ENCODE measurements at places on chromosomes 1 and 21.

DNA sequence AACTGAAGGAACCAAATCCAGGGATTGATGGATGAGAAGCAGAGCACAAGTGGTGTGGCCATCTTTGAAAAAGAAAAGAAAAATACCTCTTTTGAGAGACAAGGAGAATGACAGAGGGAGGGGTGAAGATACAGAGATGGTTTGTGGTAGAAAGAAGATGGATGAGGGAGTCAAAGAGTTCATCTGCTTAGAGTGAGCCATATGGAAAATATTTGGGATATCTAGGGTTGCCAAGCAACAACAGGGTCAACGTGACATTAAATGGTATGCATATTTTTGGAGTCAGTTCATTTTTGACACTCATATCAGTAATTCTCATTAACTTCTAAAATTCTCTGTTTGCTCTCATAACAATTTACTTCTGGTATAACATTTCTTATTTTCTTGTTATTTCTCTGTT, 50.7 kb downstream of the MACF1 start:
- no peak for DNase-seq

DNA sequence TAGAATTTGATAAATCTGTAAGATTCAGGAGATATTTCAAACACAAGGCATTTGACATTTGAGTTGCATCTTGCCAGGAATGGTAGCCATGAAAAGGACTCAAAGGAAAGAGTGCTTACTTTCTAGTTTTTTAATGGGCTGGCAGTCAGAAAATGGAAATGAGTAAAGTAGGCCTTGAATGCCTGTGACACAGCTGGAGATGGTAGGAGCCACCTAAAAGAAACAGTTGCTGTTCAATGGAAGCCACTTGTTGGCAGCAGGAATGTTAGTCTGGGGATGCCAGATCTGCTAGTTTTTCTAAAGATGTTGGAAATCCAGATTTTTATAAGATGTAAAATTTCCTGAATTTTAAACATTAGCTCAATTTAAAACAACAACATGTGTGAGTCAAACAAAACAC, 43.6 kb downstream of the CACHD1 start:
- DNase-seq = no peak

DNA sequence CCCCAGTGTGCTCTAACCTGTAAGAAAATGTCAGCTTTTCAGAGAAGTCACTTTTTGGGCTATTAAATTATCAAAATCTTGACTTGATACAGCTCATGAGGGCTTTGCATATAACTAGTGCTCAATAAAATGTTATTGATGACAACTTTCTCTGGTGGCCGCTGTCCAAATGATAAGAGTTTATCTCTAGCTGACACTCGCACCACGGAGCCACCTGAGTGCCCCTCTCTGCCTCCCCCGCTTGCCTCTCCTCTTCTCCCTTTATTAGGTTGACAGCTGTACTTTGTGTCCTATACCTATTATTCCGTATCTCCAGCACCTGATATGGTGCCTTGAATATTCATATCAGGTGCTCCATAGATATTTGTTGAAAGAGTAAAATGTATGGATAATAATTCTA, 82.8 kb downstream of the PHTF1 start:
- DNase-seq = no peak

- DNase-seq = peak; percentile 33
Observed at GRCh38 chr1:37156646-37157045, 122.3 kb upstream of the GRIK3 start.

GRCh38 chr1:223068900-223069665, 74.0 kb downstream of the TLR5 start:
- DNase-seq = no peak

DNA sequence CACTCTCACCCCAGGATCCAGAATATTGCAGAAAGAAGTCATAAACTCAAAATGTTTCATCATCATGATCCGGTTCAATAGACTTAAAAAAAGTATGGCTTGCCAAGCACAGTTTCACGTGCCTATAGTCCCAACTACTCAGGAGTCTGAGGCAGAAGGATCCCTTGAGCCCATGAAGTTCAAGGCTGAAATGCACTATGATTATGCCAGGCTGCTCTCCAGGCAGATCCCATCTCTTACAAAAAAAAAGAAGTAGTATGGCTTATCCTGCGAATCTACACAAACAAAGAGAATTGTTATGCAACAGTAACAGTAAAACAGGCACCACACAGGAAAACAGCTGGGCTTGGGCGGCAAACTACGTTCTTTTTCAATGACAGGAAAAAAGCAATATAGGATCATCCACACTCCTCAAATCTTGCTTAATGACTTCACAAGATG, 76.2 kb downstream of the EIF4G3 start:
- no peak for DNase-seq
